ENCODE measurements at places on chromosomes 2 and 18.

- DNase-seq: no peak
Observed at GRCh38 chr2:230811508-230811907, 53.2 kb upstream of the ITM2C start.

GRCh38 chr2:80303006-80303908 lies 1.3 kb downstream of the LRRTM1 start:
- DNase-seq: no peak

GRCh38 chr2:207328944-207329386 lies 163.2 kb upstream of the KLF7 start:
- DNase-seq: no peak

DNA sequence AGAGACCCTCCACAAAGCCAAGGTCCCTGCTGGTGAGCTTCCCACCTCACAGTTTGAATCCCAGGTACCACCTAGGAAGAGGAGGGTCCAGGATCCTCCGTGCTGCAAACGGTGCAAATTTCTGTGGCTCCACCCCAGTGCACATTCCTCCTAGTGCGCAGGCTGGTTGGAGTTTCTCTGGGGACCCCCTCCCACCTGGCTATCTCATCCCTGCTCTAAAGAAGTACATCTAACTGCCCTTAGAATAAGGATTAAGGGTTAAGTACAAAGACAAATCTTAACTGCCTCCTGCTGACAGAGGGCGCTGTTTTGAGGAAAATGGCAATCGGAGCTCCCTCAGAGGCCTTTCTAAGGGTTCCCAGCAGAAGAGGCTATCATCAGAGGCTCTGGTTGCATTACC lies 109.6 kb upstream of the FSIP2 start:
- no peak for DNase-seq

DNA sequence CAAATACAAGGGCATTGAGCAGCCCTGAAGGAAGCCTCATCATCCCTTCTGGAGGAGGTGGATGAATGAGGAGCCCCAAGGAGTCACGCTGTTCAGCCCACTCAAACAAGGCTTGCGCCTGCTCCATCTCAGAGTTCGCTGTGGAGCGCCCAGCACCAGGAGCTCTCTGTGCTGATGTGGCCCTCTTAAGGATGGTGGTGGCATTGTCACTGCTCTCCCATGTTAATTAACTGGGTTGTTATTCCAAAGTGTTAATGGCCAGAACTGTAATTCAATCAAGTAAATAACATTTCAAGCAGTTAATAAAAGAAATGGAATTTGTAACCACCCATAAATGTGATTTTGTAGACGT lies 726.0 kb upstream of the RAB6C start:
- DNase-seq: no peak

GRCh38 chr2:142755191-142755590 lies 122.3 kb upstream of the KYNU start:
- DNase-seq: no peak
